ENCODE measurements at places on chromosomes 2 and 18.

- no peak for DNase-seq
Observed at GRCh38 chr18:69326094-69326493, 74.6 kb upstream of the DOK6 start.

GRCh38 chr2:234496055-234496834 lies 636 bp downstream of the ARL4C start:
- no peak for DNase-seq

DNA sequence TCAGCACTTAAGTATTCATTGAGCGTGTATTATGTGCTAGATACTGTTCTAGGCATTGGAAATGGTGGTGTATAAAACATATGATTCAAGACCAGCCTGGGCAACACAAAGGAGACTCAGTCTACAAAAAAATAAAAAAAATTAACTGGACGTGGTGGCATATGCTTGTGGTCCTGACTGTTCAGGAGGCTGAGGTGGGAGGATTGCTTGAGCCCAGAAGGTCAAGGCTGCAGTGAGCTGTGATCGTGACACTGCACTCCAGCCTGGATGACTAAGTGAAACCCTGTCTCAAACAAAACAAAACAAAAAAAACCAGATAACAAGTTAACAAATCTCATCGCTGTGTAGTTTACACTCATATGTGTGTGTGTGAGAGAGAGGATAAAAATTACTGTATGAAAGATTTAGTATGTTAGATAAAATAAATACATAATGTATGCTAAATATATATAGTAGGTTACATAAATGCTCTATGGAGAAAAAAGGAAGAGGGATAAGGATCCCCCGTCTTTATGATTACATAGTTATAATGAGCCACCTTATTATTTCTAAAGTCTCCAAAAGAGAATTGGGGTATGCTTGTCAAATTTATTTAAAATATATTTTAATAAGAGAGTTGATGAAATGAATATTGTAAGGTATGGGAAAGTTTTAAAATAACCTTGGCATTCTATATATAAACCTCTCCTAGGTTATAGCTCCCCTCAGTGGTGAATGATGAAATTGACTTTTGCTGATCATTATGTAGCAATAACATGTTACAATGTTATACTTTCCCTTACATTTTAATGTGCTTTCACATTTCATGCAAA lies 69.2 kb downstream of the EHBP1 start:
- no peak for DNase-seq

DNA sequence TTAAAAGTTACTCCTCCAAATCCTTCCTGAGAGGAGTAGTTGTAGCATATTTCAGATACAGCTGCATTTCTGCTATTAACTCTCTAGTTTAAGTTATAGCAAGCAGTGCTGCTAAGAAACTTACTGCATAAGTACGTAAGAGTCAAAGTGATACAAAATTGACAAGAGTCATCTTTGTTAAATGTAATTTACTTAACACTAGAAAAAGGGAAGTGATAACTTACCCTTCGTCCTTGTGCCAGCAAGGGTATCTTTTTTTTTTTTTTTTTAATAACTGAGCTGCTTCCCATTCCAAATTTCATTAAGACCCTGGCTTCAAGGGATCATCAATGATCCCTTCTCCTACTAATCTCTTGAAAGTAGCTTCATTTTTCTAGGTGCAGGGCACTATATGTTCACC lies 493.0 kb downstream of the PLCL1 start:
- DNase-seq = no peak

DNA sequence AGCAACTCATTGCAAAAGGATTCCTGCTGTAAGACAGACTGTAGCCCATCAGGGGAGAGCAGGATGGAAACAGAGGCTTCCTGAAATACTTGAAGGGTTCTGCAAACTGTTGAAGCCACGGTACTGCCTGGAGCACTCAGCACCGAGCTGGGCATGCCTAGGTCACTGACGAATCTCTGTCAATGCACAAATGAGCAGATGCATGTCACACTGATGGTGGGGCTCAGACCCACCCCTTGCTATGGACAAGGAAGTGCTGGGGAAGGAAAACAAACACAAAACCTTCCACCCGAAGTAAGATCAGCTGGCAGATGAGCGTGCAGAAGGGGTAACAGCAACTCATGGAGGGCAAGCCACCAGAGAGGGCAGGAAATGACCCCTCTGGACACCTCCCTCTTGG lies 136.7 kb downstream of the BCL2 start:
- no peak for DNase-seq

- no peak for DNase-seq
Observed at GRCh38 chr18:44592639-44593038, 88.0 kb upstream of the SETBP1 start.

DNA sequence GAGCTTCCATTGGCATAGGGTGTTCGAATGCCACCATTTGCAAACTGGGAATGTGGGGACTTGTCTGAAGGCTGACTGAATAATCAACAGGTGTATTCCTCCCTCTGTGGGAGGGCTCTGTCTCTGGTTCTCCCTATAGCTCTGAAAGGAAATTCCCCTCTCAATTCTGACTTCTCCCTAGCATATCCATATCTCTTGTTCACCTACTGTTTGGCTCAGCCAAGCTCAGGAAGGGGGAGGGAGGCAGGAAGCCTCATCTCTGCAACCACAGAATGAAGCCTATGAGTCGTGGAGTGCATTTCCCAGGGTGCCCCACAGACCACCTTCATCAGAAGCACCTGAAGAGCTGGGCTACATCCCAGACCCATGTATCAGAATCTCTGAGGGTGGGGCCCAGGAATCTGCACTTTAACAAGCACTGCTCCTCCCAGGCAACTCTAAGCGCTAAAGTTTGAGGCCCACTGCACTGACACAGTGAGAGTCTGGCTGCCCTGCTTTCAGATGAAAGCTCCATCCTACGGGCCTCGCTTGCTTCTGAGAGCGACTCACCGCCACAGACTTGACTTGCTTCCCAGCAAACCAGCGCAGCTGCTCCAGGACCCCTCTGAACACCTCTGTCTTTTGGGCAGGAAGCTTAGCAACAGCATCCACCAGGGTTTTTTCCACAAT lies 32.0 kb downstream of the XDH start:
- no peak for DNase-seq

DNA sequence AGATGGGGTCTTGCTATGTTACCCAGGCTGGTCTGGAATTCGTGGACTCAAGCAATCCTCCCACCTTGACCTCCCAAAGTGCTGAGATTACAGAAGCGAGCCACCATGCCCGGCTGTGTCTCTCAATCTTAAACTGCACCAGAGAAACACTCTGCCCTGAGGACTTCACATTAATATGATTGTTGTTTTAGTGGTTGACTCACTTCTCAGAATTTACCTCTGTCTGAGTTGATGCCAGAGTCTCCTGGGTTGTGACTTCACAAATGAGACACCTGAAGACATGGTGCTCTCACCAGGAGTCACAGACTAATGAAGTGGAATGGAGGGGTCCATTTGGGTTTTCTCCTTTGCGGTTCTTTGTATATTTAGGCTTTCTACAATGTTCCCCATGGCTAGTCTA lies 61.0 kb upstream of the TGIF1 start:
- no peak for DNase-seq

DNA sequence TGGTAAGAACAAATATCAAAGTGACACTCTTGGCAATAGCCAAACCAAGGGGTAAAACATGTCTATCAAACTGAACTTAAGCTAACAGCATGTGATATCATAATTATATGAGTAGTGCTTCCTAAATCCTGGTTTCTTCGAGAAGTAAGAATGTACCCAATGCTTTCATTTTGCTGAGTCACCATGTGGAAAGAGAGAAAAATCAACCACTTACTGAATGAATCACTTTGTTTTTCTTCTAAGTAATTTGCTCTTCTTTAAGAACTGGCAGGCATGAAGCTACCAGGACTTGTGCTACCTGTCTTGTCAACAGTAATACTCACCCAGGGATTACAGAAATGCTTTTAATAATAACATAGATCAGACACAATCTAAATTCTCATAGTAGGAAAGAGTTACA lies 19.0 kb upstream of the DUSP19 start:
- peak; percentile 56 for DNase-seq

- DNase-seq = no peak
Observed at GRCh38 chr2:239522002-239522739, 121.4 kb upstream of the HDAC4 start.

- DNase-seq = no peak
Observed at GRCh38 chr2:134135793-134136192, 118.1 kb upstream of the MGAT5 start.

DNA sequence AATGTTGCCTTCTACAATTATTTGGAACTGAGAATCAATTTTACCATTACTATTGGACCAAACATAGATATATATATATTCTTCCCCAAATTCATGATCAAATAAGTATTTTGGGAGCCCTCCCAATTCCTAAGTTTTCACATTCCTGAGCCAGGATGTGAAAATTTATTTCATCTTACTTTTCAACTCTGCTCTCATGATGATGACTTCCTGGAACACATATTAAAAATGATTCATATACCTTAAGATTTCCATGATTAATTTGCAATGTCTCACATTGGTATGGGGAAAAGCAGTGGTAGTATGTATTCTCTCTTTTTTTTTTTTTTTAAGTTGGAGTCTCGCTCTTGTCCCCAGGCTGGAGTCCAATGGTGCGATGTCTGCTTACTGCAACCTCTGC lies 596.1 kb upstream of the ZEB2 start:
- no peak for DNase-seq

DNA sequence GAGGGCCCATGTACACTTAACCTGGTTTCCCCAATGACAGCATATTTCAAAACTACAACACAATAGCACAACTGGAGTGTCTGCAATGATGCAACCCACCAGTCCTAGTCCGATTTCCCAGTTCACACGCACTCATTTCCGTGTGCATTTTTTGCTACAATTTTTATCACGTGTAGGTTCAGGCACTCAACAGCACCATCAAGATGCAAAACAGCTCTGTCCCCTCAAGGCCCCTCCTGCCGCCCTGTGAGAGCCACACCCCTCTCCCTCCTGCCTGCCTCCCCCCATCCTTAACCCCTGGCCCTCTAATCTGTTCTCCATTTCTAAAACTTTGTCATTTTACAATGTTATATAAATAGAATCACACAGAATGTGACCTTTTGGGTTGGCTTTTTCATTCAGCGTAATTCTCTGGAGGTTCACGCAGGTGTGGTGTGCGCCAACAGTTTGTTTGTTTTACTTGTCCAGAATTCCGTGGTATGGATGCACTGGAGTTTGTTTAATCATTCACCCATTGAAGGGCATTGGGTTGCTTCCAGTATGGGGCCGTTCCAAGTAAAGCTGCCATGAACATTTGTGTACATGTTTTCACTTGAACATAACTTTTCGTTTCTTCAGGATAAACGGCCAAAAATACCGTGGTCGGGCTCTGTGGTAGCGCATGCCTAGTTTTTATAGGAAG lies 8.4 kb downstream of the KCNIP3 start:
- no peak for DNase-seq

Measured in GM04503 (cell line).